ENCODE measurements at places on chromosomes 5 and 9. TPM values are rescaled to one million over a fixed set of nuclear protein-coding genes. Genes with fewer than 3 reads are reported as not detected.

Gene AGXT2
- not detected for polyA plus RNA-seq

Gene IRX1
- not detected for polyA plus RNA-seq

Gene C1QTNF2
- polyA plus RNA-seq: not detected

Gene CATSPER3
- 0.37 TPM for polyA plus RNA-seq

Gene TAF11L10
- polyA plus RNA-seq: not detected

Gene GPBP1
- 108 TPM for polyA plus RNA-seq

Gene GLDC
- not detected for polyA plus RNA-seq

Gene HACD4
- polyA plus RNA-seq: 11.9 TPM

Gene INSL4
- not detected for polyA plus RNA-seq
